ENCODE measurements at places on chromosomes 2 and 18.
A peak's percentile ranks its signal among the peaks of the same experiment; 100 is the strongest.

DNA sequence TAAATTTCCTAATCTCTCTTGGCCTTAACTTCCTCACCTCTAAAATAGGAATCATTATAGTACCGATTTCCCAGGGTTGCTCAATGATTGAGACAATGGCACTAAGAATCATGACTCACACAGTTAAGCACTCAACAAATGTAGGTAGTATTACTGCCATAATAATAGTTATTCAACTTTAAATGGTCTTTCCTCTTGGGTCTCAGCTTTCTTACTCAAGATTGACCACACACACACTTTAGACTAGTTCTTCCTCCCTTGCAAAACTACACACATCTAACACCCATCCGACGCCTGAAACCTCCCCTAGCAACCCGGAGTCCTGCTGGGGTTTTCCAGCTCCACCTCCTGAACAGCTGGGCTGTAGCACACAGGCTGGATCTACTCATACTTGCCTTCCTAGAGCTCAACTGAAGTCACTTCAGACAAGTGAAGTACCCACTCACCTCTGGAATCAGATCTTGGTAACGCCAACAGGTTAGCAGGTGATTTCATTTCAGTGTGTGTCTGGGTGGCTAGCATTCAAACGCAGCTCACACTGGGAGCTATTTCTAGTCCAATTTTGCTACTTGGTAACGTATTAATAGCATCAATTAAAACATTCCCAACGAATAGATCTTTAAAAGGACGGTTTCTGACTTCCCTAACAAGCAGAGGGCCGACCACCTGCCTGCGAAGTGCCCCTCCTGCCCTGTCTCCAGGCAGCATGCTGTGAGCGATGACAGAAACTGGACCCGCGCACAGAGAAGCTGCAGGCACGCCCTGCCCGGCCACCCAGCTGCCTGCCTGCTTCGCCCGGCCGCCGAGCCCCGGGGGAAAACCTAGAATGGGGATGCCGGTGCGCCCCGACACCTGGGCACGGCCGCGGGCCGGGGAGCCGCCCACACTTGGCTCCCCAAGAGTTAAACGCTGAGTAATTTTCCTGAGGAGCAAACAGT is 1.1 kb downstream of the UXS1 start:
- peak; percentile 61 for DNase-seq

- no peak for DNase-seq
These were observed 664.4 kb upstream of the SLC8A1 start for GRCh38 chr2:41116106-41116797.

DNA sequence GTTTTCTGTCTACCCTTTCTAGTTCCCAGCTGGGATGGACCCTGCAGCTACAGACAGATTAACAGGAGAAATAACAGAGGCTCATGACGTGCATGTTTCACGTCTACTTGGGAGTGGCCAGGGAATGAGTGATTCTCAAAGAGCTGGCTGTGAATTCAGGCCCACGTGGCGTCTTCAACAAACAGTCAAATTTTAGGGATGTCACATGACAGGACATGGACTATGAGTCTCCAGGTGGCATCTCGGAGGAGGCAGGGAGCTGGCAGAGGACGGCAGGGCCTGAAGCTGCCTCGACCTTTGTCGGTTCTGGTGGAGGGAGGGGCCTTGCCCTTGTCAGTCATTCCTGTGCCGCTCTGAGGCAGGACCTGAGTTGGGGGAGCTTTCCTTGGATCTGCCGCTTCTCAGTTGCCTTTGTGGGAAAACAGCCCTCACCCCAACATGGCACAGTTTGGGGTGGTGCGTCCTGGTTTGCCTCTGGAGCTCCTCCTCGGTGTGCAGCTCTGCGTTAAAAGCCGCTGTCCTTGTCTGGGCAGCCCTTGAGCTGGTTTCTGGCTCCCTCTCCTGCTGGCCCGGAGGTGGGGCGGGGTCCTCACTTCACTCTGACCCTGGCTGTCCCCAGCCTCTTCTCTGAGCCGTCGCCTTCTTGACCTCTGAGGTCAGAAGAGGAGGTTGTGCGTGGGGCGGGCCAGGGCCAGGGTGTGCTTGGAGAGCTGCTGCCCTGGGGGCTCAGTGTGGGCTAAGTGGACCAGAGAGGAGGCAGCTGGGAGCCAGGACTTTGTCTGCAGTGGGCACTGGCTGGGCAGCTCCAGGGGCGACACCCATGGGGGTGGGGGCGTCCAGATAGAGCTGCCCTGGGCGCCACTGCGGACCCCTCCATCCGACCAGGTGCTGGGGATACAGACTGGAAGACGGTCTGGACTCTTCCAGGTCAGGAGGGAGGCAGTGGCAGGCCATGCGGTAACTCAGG is 12.1 kb upstream of the GAL3ST2 start:
- no peak for DNase-seq

DNA sequence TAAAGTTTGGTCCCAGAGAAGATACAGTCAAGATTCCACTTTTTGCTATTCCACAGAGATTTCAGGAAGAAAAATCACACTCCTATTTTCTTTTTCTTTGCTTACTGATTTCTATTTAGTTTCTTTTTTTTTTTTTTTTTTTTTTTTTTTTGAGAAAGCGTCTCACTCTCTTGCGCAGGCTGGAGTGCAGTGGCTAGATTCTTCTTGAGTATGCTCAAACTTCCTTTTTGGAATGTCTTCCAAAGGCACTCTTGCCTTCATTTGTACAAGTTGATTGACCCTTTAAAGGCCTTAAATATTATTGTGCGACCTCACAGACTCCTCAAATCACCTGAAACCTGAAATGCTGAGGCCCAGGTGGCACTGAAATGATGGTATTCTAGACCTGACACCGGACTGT is 9.6 kb downstream of the SCN1A start:
- DNase-seq: no peak

DNA sequence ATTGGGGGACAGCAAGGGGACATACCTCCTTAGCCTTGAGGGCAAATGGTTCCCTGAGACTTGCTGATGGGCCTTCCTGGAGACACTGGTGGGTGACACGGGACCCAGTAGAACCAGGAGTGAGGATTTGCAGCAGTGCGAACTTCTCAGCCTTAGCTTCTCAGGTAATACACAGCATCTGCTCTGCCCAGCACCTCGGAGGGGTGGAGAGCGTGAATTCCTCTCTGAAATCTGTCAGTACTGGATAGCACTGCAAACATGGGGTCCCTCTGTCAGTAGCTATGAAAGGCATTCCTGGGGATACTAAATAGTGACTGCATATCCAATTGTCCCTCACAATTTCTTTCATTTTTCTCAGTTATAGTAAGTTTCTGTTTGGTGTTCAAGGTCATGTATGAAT is 151.7 kb downstream of the GBX2 start:
- DNase-seq: no peak

GRCh38 chr18:3529077-3529476 is 79.1 kb downstream of the TGIF1 start:
- DNase-seq: no peak

DNA sequence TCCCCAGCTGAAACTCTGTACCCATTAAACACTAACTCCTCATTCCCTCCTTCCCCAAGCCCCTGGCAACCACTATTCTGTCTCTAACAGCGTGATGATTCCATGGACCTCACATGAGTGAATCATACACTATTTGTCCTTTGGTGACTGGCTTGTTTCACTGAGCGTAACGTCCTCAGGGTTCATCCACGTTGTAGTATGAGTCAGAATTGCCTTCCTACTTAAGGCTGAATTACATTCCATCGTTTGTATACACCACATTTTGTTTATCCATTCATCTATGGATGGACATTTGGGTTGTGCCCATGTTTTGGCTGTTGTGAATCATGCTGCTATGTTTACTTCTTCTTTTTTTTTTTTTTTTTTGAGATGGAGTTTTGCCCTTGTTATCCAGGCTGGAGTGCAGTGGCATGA is 19.6 kb upstream of the CABLES1 start:
- no peak for DNase-seq

- no peak for DNase-seq
These were observed 115.7 kb upstream of the LRATD1 start for GRCh38 chr2:14516844-14517243.

GRCh38 chr18:74334242-74334893 is 18.7 kb downstream of the C18orf63 start:
- DNase-seq: no peak

GRCh38 chr2:173008786-173009185 is 66.9 kb upstream of the MAP3K20 start:
- no peak for DNase-seq

- DNase-seq: no peak
These were observed 84.3 kb downstream of the RAPGEF4 start for GRCh38 chr2:172819943-172820342.

- no peak for DNase-seq
These were observed 104.4 kb upstream of the CDC42EP3 start for GRCh38 chr2:37775908-37776250.

DNA sequence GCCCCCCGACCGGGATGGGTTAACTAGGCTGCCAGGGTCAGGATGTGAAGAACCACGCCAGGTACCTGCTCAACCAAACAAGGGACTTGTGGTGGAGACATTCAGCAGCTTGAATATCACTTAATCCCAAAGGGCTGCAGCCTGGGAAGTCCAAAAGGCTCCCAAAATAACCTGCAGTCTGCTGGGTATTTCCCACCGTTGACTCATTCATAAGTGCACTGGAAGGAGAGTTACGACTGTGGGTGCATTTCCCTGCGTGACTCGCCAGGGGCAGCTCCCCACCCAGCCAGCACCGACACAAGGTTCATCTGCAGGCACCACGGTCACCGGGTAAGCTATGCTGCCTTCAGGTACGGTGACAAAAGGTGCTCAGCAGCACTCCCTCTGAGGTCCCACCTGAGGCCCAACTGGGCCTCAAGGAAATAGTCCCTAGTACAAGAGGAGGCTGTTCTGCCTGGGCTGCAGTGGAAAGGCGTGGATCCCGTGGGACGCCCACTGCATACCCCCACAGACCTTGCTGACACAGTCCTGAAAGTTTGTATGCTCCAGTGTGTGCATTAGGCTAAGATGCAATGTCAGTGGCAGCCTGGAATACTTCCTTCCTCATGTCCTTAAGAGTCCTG is 86.5 kb downstream of the UXS1 start:
- peak; percentile 58 for DNase-seq

- DNase-seq: no peak
These were observed 43.0 kb upstream of the KCNF1 start for GRCh38 chr2:10868465-10869314.

DNA sequence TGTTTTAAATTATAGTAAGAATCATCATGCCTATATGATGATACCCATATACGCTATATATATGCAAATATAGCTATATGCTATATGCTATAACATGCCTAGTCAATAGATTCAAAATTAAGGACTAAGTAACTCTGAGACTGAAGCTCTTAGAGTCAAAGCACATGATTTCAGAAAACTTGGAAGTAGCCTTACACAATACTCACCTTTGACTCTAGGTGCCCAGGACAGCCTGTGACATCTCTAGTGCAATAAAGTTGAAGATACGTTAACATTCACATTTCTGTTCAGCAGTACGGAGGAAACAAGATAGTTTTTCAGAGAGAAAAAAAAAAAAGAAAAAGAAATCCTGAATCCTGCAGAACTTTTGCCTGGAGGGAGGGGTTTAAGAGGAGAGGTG is 149.7 kb upstream of the PIK3C3 start:
- no peak for DNase-seq

- DNase-seq: no peak
These were observed 40.0 kb downstream of the BCL2L11 start for GRCh38 chr2:111160758-111161157.

- DNase-seq: no peak
These were observed 54.4 kb downstream of the VAPA start for GRCh38 chr18:9968081-9968848.

- no peak for DNase-seq
These were observed 382.3 kb upstream of the NT5C1B start for GRCh38 chr2:18971628-18972027.

- no peak for DNase-seq
These were observed 100.1 kb upstream of the APCDD1 start for GRCh38 chr18:10354241-10354811.

GRCh38 chr2:45354776-45355175 is 256.3 kb downstream of the SRBD1 start:
- no peak for DNase-seq

DNA sequence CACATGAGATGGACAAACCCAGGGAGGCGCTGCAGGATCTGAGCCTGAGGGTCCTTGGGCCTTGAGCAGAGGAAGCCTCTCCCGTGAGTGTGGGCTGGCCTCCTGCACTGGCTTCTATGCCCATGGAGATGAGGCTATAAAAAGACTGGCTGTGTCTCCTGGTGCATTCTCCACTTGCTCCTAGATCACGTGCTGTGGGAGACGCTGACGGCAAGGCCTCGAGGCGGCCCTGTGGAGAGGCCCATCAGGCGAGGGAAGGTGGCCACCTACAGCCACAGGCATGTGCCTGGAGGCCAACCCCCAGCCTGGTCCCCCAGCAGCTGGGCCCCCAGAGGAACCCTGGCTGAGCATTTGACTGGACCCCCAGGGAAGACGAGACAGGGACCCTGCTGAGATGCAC is 198.9 kb downstream of the TWIST2 start:
- DNase-seq: no peak

GRCh38 chr2:7915302-7916091 is 766.4 kb upstream of the ID2 start:
- DNase-seq: no peak

DNA sequence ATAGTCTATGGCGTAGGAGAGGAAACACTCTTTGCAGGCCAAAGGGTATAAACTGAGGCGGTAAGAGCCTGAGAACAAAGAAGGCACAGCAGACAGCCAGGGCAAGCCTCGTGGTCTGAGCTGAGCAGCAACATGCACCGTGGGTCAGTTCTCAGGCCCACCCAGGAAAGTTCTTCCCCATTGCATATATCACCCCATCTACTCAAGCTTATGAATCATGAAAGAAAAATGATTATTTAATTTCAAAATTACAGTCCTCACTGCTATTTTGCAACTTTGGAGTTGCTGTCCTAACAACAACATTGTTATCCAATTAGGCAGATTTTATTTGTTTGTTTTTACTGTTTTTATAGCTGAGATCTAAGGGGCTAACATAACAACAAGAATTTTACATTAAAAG is 54.7 kb upstream of the RIOK3 start:
- no peak for DNase-seq

DNA sequence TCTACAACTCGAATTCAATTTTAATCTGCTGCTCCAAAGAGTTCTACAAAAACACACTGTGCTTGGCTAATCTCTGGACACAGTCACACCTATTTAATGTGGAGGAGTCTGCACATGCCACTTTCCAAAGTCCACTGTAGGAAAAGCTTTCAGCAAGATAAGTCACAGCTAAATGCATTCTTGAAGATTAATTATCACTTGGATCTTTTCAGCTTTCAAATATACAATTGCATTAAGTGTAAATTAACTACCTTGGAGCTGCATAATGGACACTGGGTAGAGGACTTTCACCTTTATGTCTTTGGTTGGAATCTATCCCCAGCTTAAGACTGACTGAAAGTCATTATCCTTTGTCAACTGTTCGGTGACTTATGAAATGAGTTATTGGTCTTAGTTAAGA is 565.1 kb downstream of the PIK3C3 start:
- DNase-seq: no peak

Measured in stimulated activated naive CD8-positive, alpha-beta T cell treated with anti-CD3 and anti-CD28 coated beads, Interleukin-15, Interleukin-2, amounts not matched to agents 100 U/mL and 50 U/mL, for 24 hours (primary cell).